Kidney capillary endothelial cell (primary cell): ENCODE measurements at places on chromosomes 16 and 17.
A peak's percentile ranks its signal among the peaks of the same experiment; 100 is the strongest.

DNA sequence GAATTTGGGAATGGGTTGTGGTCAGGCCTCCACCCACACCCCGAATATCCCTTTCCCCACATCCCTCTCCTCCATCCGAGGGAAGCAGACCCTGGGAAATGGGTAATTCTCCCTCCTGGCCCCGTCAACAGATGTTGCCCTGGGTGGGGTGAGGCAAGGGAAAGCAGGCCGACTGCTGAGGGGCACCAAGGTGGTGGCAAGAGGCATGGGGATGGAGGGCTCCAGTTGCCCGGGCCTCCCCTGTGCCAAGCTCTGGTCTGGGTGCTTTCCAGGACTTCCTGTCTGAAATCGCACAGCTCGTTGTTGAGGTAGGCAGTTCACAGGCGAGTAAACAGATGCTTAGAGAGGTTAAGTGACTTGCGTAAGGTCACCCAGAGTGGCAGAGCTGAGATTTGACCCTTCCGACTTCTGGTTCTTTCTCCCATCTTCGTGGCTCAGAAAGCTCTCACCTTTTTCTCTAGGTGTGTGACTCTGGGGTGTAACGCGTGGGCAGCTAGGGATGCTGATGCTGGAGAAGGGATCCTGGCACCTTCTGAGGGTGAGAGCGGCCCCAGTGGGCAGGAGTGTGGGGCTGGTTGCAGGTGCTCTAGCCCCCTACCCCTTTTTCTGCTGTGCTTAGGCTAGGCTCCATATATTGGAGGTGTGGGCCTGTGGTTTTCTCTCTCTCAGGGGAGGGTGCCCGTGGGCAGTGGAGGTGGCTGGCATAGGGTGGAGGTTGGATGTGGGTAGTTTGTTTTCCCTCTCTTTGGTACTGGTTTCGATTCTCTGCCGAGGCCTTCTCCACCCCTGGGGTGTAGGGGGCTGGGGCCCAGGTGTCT is 17.2 kb downstream of the RARA start:
- DNase-seq = no peak

- DNase-seq = peak; percentile 52
These were observed 6.4 kb downstream of the CYB561 start for GRCh38 chr17:63439687-63440086.

DNA sequence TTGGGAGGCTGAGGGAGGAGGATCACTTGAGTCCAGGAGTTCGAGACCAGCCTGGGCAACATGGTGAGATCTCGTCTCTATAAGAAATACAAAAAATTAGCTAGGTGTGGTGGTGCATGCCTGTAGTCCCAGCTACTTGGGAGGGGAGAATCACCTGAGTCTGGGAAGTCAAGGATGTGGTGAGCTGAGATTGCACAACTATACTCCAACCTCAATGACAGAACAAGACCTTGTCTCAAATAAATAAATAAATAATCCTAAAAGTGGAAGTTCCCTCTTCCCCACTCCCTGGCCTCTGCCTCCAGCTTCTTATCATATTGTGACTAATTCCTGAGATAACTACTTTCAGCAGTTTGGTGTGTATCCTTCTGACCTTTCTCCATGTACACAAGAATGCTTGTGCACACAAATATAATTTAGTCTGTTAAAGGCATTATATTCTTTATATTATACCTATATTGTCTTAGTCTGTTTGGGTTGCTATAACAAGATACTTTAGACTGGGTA is 23.5 kb upstream of the DNAJA2 start:
- no peak for DNase-seq

GRCh38 chr16:88539261-88539651 is 30.9 kb upstream of the ZC3H18 start:
- no peak for DNase-seq

DNA sequence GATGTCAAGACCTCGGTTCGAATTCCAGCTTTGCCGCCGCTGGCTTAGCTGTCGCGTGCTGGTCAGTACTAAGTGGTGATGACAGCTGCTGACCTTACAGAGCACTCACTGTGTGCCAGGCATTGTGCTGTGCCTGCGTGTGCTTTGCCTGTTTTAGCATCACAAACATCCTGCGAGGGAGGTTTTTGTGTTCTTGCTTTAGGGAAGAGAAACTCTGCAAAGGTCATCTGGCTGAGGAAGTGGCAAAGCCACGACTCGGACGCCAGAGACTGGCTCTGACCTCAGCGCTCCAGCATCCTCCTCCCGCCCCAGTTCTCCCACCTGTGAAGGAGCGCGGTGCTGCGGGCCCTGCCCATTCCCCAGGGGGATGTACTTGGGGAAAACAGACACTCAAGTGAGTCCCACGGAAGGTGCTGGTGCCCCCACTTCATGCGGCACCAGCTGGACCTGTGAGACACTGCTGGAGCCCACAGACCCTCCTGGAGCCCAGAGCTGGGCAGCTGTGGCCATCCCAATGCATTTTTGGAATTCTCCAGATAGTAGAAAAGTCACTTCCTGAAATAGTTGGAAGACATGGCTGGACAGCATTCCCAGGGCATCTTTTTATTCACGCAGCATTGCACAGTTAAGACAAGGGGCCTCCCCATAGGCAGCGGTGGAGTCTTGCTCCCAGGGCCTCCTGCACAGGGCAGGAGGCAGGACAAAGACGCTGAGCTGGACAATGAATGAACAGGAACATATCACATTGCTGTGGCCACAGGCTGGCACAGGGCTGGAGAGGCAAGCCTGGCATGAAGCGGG is 20.0 kb upstream of the HERPUD1 start:
- no peak for DNase-seq

- DNase-seq = no peak
These were observed 190.6 kb upstream of the TBX2 start for GRCh38 chr17:61209106-61209439.

DNA sequence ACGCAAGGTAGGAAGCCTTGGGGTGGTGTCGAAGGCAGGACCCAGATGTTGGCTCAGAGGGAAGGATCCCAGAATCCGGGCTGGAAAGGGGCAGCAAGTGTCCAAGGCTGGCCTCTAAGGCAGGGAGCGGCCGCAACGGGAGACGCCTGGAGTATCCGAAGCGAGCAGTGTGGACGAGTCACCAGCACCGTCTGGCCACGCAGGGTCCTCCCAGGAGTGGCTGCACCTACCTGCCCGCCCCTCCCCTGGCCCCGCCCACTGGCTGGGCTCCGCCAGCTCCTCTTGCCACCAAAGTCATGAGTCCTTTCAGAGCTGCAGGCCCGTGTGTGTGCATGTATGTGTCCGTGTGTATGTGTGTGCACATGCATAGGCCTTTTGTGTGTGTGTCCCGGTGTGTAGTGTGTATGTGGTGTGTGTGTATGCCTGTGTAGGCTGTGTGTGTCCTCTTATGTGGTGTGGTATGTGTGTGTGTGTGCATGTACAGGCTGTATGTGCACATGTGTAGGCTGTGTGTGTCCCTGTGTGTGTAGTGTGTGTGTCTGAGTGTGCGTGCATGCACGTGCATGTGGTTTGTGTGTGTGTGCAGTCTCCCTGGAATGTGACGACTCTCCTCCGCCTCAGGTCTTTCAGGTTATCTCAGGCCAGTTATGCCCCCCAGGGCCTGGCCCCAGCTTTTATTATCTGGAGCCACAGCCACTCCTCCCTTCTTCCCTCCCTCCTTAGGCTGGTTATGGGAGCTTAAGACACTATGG is at the start of gene PRSS8:
Gene PRSS8 (minus strand): TSS at position 193 of the 752 bp plus-strand sequence. CDS start 229 bp downstream, outside the sequence.
- no peak for DNase-seq

- peak; percentile 72 for DNase-seq
These were observed 19.6 kb upstream of the LRRC75A start for GRCh38 chr17:16511593-16511992.

GRCh38 chr17:61756561-61756960 is 106.8 kb downstream of the BRIP1 start:
- DNase-seq = no peak

DNA sequence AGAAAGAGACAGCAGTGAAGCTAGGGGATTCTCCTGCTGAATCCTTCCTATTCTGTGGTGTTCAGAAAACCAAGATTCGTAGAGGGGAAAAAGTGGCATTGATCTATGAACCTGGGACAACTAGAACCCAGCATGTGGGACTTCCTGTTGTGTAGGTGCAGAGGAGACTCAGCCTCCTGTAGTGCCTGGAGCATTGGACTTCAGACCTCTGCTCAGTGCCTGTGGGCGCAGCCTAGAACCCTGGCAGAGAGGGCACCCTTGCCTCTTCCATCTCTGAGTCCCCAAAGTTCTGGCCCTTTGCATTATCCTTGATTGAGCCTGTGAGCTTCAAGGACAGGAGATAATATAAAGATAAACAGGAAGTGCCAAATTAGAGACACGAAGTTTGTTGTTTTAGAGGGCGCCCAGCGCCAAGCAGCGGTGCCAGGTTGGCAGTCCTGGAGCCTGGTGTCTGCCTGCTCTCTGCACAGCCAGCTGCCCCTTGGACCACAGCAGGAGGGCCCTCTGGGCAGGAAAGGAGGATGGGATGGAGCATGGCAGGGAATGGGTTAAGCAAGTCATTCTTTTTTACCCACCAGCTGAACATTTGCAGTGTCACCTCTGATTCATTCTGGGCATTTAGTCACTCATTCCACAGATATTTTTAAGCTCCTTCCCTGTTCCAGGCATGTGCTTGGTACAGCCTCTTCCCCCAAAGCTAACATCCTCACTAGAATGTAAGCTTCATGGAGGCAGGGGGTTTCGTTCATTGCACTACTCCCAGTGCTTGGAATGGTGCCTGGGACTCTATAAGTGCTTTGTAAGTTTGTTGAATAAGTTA is 11.9 kb upstream of the SP6 start:
- peak; percentile 76 for DNase-seq

GRCh38 chr17:68613739-68614298 is 12.7 kb upstream of the FAM20A start:
- DNase-seq = peak; percentile 21

DNA sequence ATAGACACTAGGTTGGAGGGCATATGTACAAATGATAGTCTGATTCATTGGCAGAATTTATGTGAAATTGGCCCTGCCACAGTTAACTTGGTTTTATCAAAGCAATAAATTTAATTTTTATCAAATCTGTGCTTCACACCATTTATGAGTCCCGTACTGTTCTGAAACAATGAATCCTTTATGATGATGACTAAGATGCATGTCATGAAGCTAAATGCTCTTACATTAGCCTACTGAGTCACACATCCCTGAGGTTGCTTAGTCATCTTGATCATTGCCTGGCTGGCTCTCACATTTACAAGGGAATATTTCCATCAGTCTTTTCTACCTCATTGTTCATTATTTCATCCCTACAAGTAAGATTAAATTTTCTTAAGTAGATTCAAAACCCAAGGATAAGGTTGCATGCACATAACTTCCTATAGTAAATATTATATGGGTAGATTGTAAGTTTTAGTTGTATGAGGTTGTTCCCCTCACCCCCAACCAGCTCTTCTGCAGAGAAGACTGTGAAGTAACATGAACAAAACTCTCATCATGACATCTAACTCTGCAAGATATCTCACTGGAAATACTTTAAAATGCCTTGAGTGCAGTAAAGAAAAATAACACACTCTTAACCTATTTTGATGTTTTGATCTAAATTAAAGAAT is 170.7 kb downstream of the CYB561 start:
- DNase-seq = peak; percentile 93

GRCh38 chr17:28723159-28723835 is 2.7 kb downstream of the TLCD1 start:
- no peak for DNase-seq
